Suprapubic skin (tissue), 4 donors: ENCODE measurements at places on chromosomes 13 and 19. TPM values are rescaled to one million over a fixed set of nuclear protein-coding genes. Genes with fewer than 3 reads are reported as not detected.

The SHANK1 gene
- total RNA-seq: 0.42 TPM

The CDC37 gene
- 112 TPM for total RNA-seq

The KLK8 gene
- 126 TPM for total RNA-seq

The PLVAP gene
- 27.6 TPM for total RNA-seq

GRCh38 chr13:102277286-102277685 lies 124.6 kb downstream of the FGF14 start:
- no peak for DNase-seq

DNA sequence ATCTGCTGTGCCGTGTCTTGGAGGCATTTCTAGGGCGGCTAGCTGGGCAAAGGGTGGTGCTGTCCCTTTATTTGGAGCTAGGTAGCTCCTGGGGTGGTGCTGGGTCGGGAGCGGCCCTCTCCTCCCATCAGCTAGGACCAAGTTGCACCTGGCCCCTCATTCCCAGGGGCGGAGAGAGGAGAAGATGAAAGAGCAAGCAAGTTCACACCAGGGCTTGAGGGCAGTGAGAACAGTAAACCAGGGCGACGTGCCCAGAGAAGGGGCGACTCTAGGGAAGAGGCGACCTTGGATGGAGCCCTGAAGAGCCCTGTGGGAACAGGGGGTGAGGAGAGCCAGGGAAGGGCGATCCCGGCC lies 17.0 kb upstream of the KCNN1 start:
- no peak for DNase-seq

- no peak for DNase-seq
Observed at GRCh38 chr13:37295573-37295972, 190.1 kb upstream of the CSNK1A1L start.

GRCh38 chr19:752652-753517 lies 2.0 kb downstream of the MISP start:
- DNase-seq: no peak

The SIAH3 gene
- not detected for total RNA-seq

DNA sequence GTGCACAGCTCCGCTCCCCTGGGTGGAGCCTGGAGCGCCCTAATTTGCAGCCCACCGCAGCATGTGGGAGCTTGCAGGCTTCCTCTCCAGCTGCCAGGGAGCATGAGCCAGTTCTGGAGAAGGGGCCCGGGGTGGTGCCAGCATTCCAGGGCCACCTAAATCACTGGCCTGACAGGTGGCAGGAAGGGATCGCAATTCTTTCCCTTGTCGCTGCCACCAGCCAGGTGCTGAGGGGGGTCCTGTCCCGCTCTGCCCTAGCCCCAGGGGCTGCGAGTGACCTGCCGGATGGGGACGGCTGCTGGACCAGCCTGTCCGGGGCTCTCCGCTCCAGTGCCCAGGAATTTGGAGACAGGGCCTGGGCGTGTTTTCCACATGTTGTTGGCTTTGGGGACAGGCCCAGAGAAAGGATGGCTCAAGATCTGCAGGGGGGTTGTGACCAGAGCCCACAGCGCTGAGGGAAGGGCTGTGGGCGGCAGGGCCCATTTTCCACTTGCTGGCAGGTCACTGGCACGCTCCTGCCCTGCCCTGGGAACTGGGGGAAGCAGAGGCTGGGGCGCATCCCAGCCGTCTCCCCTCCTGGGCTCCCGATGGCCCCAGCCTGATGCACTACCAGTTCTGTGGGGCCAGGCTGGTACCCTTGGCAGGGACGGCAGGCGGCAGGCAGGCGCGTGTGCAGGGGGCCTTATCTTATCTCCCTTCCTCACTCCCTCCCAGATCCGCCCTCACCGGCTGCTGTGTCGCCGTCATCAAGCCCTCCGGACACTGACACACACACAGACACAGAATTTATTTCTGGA lies 9.5 kb downstream of the NDUFA11 start:
- no peak for DNase-seq

The CYSLTR2 gene
- total RNA-seq: 1.9 TPM

The ZNF426 gene
- 12.6 TPM for total RNA-seq

The IGFL2 gene
- total RNA-seq: 16.3 TPM

The NLRP5 gene
- total RNA-seq: not detected

The VSTM2B gene
- not detected for total RNA-seq

The PSG7 gene
- total RNA-seq: 0.59 TPM

DNA sequence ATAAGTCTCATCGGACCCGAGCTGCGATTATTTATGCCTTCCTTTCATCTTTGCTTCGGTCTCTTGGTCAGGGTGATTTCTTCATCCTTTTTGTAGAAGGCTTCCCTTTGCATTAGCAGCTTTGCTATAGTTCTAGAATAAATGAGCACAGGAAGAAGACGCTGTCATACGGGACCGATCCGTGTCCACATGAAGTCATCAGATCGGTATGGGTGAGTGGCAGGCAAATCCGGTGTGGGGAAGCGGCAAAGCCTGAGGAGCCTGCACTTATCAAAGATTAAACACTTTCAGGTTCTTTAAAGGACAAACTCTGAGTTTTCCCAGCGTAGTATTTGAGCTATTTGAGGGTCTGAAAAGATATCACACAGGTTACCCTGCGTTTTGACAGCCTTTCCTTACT lies 119.3 kb downstream of the IRS2 start:
- DNase-seq: no peak

GRCh38 chr13:73194310-73194709 lies 135.5 kb downstream of the KLF5 start:
- no peak for DNase-seq

GRCh38 chr13:46165485-46166223 lies 16.3 kb downstream of the LCP1 start:
- no peak for DNase-seq

The ANGPTL4 gene
- 19.0 TPM for total RNA-seq

DNA sequence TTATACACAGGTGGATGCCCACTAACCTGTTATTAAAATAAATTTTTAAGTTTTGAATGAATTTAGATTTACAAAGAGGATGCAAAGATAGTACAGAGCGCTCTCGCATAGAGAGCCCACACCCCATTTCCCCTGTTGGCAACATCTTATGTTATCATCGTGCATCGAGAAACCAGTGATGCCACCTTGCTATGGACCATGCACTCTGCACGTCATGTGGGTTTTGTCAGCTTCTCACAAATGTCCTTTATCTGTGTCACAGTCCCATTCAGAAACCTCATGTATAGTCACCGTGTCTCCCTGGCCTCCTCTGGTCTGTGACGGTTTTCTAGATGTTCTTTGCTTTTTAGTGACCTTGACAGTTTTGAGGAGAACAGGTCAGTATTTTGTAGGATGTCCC lies 60.0 kb downstream of the ING1 start:
- no peak for DNase-seq

The ZNF382 gene
- total RNA-seq: 11.7 TPM

The ATP4B gene
- not detected for total RNA-seq

- no peak for DNase-seq
Observed at GRCh38 chr13:73055813-73056564, 2.8 kb upstream of the KLF5 start.

The PSG11 gene
- not detected for total RNA-seq

The CYP4F2 gene
- 4.5 TPM for total RNA-seq

DNA sequence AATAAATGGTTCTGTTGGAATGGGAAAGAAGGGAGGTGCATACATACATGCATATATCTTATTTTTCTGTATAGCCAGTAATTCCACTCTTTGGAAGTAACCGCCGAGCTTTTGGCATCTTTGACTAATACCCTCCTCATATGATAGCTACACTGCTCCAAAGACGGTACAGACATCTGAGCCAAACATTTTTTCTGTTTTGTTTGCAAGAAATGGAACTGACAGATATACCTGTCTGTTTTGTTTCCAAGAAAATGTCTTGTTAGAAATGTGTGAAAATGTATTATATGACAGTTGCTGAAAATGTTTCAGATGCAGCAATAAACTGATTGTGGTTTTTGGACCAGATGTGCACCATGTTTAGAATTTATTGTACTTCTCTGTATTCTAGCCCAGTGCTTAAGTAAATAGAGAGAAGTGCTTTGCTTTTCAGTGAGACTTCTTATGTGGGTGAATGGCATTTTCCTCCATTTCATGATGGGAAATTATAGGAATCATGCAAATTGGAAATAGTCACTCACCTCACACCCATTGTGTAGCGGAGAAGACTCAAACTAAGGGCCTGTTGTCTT lies 396.9 kb downstream of the KCNRG start:
- no peak for DNase-seq

DNA sequence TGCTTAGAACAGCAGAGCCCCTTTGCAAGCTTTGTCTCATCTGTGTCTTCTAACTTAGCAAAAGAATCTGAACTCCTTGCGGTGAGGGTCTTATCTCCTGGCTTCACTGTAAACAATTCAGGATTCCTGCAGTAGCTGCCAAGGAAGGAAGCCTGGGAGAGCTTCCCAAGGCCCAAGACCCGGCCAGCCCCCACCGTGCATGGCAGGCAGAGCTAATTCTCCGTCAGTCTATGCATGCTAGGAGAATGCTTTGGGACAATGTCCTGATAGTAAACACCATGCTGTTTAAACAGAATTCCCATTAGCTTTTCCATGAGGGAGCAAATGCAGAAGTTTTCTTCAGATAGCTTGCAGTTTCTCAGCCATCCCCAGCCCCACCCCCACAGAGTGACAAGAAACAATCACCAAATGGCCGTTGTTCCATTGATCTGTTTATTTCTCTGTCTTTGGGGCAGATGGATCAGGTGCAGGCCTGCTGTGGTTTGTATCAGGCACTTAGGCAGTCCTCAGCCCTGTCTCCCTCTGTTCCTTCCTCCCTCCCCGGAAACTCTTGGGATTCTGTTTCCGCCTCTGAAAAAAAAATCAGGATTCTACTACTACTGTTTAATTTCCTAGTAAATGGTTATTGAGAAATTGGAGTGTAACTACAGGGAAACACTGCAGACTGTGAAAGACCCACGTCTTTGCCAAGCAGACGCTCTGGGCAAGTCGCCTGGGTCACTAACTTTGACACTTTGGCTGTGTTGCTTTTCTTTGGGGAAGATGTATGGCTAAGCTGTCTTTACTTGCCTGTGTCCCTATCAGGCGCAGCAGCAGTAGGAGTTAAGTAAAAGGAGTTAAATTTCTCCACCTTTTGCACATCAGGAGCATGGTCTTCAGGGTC lies 40.7 kb upstream of the SPATA13 start:
- no peak for DNase-seq

DNA sequence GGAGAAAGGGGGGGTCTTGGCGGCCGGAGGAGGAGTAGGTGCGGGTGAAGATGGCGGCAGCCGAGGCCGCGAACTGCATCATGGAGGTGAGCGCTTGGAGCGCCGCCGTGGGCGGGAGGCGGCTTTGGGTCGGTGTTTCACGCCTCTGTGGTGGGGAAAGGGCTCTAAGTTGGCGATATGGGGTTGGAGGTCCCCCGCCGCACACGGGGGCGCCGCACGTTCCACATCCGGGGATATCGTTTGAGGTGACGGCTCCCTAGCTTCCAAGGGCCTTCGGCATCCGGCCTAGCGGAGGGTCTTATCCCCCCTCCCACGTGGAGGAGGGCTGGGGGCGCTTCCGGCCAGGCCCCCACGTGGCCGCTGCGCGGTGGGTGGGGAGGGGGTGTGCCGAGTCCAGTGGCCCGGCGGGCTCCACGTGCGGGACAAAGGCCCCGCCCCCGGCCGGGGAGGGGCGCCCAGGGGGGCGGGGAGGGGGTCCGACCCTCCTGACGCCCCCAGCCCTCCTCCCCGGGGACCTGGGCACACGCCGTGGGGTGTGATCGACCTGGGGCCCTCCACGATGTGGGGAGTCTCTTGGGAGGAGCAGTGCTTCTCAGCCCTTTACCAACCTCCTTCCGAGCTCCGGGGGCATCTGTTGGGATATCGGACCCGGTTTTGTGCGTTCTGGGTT lies at the start of gene PRMT1:
PRMT1 (plus strand) TSS at position 41 of the 670 bp plus-strand sequence; CDS start at position 51, 10 bp downstream.
- no peak for DNase-seq

The BRCA2 gene
- total RNA-seq: 1.5 TPM

DNA sequence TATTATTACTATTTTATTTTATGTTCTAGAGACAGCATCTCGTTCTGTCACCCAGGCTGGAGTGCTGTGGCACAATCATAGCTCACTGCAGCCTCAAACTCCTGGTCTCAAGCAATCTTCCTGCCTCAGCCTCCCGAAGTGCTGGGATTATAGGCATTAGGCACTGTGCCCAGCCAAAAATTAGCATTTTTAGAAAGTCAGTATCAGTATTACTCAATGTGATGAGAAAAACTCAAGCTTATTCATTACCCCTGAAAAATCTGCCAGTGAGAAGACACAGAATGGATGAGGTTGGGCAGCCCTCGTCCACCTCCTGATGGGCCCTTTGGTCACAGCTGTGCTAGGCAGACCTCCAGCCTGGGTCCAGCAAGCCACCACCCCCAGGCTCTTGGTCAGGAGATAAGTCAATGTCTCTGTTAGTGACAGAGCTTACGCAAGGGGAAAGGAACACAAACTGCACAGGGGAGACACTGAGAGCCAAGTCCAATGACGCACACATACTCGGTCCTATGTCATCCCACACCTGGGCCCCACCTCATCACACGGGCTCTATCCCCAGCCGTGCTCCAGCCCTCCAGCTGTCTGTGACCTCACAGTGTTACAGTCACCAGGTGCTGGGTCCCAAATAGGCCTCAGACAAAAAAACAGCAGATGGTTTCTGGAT lies 19.8 kb downstream of the PEPD start:
- DNase-seq: no peak

DNA sequence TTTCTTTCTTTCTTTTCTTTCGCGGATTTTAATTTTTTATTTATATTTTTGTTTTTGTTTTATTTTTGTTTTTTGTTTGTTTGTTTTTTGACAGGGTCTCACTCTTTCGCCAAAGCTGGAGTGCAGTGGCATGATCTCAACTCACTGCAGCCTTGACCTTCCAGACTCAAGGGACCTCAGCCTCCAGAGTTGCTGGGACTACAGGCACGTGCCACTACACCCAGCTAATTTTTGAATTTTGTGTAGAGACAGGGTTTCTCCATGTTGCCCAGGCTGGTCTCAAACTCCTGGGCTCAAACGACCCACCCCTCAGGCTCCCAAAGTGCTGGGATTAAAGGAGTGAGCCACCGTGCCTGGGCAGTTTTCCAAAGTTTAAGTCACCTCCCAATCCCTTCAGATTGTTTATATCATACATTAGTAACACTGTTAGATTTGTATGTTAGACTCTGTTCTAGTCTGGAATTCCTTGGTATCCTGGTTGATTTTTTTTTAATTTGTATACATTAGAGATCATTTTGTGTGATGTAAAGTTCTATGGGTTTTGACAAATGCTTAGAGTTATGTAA lies 597.3 kb downstream of the DCT start:
- DNase-seq: no peak

DNA sequence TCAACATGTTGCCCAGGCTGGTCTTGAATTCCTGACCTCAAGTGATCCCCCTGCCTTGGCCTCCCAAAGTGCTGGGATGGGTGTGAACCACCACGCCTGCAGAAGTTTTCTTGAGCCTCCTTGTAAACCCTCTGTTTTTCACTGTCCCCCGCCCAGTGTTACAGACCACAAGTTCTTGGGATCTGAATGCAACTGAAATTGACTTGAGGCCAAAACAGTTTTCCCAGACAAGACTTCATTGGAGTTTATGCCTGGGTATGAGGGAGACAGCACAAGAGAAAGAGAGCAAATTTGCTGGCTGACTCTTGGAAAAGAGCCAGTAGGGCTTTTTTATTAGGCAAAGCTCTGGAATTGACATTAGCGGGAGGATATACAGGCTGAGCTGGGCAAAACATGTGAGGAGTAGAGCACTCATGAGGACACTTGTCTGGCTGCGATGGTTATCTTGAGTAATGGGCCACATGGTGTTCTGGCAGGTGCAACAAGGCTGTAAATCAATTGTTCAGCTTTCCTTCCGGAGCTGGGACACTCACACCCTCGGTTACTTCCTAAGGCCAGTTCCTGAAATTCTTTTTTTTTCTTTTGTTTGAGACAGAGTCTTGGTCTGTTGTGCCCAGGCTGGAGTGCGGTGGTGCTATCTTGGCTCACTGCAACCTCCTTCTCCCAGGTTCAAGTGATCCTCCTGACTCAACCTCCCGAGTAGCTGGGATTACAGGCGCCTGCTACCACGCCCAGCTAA lies 12.7 kb upstream of the HNRNPL start:
- DNase-seq: no peak

GRCh38 chr13:82747291-82747690 lies 1135.0 kb downstream of the SLITRK1 start:
- DNase-seq: no peak

The CLIP3 gene
- total RNA-seq: 2.2 TPM
